NCI-H1417 (cell line): ENCODE measurements at places on chromosomes 16 and 17.

GRCh38 chr17:31249835-31250141 is 47.3 kb downstream of the OMG start:
- DNase-seq = no peak

DNA sequence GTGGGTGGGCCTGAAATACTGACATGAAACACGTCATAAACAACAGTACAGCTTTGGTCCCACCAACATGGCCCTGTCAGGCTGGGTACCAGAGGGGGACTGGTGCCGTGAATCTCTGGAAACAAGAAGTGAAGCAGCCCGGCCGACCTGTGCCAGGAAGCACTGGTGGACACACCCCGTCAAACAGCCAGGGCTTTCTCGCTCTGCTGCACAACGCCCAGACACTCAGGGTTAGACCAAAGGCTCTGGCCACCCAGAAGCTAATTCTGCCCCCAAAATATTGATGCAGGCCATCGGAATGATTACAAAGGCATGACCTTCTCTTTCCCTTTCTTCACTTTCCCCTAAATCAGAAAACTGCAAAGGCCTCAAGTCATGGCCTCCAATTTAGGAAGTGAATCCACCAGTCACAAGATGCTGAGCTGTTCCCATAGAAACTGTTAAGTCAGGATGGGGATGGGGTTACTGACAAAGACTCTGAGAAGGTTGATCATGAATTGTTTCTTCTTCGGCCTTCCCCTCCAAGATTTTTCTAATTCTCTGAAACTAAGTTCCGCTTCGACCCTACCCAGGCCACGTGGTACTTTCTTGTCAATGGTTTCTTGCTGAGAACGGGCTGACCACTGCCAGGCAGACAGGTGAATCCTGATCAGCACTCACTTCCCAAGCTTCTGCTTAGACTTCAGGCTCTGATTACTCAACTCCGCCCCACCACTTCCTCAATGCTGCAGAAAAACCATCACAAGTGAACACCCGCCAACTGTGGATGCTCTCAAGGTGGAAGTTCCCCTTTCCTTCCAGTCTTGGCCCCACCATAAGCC is 6.7 kb downstream of the PITPNA start:
- no peak for DNase-seq

DNA sequence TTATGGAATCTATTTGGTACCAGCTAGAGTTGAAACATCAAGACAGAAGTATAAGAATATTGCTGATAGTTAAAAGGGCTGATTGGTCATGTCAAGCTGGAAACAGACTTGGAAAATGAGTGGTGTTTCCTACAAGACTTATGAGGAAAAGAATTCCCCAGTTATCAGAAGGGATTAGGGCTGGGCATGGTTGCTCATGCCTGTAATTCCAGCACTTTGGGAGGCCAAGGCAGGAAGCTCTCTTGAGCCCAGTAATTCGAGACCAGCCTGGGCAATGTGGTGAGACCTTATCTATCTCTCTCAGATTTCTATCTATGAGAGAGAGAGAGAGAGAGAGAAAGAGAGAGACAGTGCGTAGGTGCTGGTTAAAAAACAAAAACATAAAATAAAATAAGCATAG is 139.5 kb upstream of the PMFBP1 start:
- DNase-seq = no peak

DNA sequence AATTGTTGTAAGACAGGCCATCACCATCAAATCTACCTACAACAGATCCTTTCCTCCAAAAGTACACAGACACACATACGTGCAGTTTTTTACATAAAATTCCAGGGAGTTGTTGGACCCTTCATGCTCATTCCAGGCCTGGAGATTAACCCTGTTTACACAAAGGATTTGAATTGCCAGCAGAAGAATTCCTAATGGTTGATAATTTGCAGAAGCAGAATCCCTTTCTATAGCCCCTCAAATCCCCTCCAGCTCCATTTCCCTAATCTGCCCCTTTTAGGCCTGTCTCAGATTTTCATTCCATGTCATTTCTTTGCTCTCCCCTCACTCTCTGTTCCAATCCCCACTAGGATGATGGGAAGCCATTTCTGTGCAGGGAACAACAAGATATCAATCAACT is 102.9 kb upstream of the TOX3 start:
- DNase-seq = no peak

- DNase-seq = peak; percentile 12
These were observed 474.4 kb downstream of the SLC39A11 start for GRCh38 chr17:72618001-72618509.

DNA sequence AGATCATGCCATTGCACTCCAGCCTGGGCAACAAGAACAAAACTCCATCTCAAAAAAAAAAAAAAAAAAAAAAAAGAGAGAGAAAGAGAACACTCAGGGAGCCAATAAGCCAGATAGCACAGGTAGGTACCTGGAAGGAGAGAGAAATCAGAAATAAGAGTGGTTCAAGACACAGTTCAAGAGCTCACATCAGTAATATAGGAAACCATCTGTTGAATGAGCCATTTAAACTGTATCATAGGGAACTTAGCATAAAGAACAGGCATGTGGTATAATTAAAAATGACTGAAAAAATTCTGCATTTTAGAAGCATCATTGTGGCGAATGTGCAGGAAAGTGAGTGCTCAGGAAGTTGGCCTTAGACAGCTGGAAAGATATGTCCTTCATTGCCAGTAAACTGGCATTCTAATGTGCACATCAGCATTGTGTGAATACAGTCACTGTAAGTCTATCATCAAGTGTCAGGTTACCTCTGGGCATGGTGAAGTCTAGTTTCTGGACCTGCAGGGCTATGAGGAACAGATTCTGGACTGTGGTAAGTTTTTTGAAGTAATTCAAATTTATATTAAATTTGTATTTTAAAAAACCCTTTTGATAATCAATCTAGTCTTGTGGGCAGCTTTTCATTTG is 20.4 kb downstream of the KRT12 start:
- no peak for DNase-seq

DNA sequence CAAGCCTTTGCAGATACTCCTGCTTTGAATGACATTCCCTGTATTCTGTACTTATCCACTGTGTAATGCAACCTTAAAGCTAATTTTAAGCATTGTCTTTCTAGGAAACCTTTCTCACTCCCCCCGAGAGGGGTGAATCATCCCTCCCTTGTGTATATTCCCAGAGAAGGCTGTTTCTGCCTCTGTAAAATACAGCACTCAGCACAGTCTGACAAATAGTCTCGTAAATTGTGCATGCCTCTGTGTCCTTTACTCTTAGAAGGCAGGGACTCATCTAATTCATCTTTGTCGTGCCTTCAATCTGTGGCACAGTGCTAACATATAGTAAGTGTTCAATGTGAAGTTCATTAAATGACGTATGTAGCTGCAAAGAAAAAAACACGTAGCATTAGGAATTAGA is 200.7 kb downstream of the CA10 start:
- no peak for DNase-seq

DNA sequence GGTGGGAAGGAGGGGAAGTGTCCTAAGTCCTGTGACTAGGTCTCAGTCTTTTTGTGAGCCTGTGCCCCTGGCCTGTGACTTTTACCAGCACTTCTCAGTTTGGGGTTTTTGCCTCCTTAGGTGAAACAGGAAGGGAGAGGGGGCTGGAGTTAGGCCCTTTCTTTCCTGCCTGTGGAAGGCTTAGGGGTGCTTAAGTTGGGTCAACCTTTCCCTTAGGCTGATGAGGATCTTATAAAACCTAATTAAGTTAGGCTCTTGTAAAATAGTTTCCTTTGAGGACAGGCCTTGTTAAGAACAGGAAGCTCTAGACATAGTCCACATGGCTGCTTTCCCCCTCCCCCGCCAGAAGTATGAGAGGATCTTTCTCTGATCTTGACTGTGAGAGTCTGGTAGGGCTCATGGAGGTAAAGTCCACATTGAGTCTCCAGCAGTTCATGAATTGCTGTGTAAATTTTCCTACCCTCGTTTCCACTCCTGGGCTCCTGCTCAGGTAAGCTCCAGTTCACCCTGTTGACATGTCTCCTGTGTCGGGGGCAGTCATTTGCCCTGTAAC is 17.0 kb upstream of the DNASE1 start:
- no peak for DNase-seq

- DNase-seq = peak; percentile 71
These were observed 17.1 kb downstream of the TBX2 start for GRCh38 chr17:61416540-61417363.

- no peak for DNase-seq
These were observed 172.0 kb upstream of the RPL38 start for GRCh38 chr17:74031316-74032090.

DNA sequence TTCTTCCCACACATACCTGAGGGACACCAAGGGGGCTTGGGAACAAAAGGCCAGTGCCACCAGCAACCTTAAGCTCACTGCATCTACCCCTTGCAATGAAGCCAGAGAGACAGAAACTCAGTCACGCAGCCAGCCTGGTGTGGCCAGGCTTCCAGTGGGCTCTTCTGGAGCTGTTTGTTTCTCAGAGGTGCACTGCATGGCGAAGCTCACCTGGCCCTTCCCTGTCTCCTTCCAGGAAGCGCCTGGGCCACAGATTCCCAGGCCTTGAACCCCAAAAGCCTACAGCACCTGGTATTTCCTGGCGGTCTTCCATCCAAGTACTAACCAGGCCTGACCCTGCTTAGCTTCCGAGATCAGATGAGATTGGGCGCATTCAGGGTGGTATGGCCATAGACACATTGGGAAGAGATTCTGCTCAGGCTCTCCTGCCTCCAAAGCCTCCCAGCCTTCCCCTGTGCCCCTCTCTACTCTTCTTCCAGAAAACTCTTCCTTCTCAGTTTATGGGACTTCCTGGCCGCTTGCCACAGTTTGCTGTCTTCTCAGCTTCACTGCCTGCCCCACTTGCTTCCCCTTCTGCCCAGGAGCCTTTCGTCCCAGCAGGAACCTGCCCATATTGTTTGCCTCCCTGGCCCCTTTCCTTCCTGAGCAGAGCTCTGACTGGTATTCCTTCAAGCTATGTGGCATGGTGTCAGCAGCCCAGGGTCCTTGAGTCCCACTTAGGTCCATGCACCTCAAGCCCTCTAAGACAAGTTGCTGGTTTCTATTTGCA is 1.6 kb downstream of the CISD3 start:
- no peak for DNase-seq

DNA sequence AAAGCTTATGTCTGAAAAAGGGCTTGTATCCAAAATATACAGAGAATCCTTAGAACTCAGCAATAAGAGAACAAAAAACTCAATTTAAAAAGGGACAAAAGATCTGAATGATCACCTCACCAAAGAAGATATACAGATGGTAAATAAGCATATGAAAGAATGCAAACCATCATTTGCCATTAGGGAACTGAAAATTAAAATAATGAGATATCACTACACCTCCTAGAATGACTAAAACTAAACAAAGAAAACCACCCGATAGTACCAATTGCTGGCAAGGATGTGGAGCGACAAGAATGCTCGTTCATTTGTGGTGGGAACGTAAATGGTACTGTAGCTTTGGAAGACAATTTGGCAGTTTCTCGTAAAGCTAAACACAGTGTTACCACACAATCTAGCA is 66.9 kb upstream of the MPHOSPH6 start:
- no peak for DNase-seq

DNA sequence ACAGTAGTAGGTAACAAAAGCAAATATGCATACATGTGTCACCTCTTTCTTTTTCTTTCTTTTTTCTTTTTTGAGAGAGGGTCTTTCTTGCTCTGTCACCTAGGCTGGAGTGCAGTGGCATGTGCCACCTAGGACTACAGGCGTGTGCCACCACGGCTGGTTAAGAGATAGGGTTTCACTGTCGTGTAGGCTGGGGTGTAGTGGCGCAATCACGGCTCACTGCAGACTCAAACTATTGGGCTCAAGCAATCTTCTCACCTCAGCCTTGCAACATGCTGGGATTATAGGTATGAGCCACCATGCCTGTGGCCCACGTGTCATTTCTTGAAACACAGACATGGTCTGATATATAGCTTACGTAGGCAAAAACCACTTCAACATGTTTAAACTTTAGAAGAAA is 397.7 kb upstream of the PMFBP1 start:
- DNase-seq = no peak

GRCh38 chr17:13363771-13364170 is 238.0 kb downstream of the HS3ST3A1 start:
- DNase-seq = no peak

GRCh38 chr16:78778101-78779004 is 678.9 kb downstream of the WWOX start:
- DNase-seq = no peak

DNA sequence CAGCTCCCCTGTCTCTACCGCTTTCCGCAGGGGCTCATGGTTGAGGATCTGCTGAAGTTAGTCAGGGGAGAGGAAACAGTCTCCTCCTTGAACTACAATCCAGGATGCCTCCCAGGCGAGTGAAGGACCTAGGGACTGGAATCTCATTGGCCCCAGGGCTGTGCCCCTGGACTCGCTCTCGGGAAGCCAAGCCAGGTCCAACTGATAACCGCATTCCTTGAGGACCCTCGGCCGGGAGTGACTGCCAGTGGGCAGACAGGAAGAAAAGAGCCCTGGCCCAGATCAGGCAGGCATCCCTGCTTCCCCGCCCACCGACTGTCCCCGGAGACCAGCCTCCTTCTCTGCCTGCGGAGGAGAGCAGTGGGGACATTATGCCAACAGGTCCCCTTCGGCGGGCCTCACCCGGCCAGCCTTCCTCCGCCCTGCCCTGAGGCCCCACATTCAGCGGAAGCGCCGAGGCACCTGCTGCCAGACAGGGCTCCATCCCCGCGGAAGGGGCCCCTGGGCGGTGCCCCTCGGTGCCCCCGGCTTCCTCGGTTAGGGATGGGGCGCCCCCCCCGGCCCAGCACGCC is 776 bp downstream of the LRRC75A start:
- DNase-seq = peak; percentile 62

- no peak for DNase-seq
These were observed 133.7 kb upstream of the MON1B start for GRCh38 chr16:77057161-77057774.

- peak; percentile 26 for DNase-seq
These were observed 60.8 kb downstream of the TBC1D16 start for GRCh38 chr17:79974566-79975497.

GRCh38 chr16:58454178-58454577 is 45.8 kb upstream of the NDRG4 start:
- no peak for DNase-seq

- DNase-seq = no peak
These were observed 3.8 kb downstream of the IGF2BP1 start for GRCh38 chr17:49000943-49001342.

- peak; percentile 41 for DNase-seq
These were observed 34.8 kb downstream of the CBFA2T3 start for GRCh38 chr16:88941913-88942909.

GRCh38 chr16:55905651-55906050 is 30.5 kb upstream of the CES5A start:
- no peak for DNase-seq

DNA sequence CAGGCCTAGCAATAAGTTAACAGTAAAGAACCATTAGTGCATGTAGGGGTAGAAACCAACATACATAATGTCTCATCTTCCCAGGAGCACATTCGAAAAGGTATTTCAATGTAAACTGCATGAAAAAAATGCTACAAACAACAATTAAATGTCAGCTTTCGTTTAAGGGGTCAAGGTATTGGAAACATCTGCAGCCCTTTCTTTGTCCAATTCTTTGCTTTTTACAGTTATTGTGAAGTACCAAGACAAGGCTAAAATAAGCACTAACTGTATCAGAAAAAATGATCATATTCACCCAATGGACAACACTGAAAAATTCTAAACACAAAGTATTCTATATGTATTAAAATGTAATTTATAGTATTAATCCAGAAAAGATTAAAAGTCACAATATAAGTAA is 37.9 kb downstream of the GPATCH8 start:
- no peak for DNase-seq
